Hematopoietic multipotent progenitor cell treated with erythropoietin and hydrocortisone succinate and interleukin-3 and kit ligand, for 15 days (in vitro differentiated cells): ENCODE measurements at places on chromosomes 7 and 10.

- no peak for DNase-seq
Observed at GRCh38 chr10:14821635-14822375, 16.0 kb downstream of the CDNF start.

DNA sequence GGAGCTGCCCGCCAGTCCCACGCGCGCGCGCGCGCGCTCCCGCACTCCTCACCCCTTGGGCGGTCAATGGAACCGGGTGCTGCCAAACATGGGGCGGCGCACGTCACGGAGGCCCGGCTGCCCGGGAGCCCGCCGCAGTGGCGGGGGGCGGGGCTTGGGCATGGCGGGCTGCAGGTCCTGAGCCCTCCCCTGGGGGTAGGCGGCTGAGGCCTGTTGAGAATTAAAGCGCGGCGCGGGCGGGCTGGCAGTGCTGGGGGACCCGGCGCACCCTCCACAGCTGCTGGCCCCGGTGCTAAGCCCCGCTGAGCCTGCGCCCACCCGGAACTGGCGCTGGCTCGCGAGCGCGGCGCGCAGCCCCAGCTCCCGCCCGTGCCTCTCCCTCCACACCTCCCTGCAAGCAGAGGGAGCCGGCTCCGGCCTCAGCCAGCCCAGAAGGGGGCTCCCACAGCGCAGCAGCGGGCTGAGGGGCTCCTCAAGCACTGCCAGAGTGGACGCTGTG lies 634.2 kb downstream of the ANKRD7 start:
- no peak for DNase-seq

DNA sequence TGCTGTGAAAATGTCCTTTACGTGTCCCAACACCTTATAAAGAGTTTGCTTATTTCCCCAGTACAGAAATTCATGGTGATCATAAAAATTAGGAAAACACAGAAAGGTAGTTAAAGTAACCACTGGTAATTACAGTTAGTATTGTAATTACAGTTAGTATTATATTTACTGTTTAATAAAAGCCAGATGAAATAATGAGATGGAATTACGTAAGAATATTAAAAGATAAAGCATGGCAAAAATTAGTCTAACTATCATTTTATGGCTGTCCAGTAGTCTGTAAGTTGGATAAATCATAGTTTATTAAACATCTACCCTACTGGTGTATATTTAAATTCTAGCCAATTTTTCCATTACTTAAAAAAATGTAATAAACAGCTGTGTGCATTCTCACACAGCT lies 638.8 kb downstream of the ACTR3B start:
- DNase-seq, result no peak

- DNase-seq, result no peak
Observed at GRCh38 chr7:18445916-18446520, 49.5 kb upstream of the HDAC9 start.

DNA sequence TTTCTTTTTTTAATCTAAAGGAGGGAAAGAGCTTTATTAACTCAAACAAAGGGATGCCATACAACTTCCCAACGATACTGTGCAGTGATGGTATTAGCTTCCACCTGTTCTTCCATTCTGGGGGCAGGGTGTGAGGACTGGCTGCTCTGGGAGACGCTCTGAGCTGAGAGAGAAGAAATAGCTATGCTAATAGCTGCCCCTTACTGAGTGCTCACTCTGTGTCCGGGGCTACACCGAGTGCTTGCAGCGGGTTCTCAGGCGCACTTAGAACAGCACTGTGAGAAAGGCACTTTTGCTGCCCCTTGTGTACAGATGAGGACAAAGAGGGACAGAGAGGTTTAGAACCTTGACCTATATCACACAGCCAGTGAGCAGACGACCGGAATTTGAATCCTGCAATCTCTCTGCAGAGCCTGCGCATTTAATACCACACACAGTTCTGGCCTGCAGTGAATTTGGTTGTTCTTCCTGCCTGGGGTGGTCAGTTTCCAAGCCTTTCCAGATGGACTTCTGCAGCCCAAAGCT lies 142.2 kb downstream of the PLPP4 start:
- no peak for DNase-seq

DNA sequence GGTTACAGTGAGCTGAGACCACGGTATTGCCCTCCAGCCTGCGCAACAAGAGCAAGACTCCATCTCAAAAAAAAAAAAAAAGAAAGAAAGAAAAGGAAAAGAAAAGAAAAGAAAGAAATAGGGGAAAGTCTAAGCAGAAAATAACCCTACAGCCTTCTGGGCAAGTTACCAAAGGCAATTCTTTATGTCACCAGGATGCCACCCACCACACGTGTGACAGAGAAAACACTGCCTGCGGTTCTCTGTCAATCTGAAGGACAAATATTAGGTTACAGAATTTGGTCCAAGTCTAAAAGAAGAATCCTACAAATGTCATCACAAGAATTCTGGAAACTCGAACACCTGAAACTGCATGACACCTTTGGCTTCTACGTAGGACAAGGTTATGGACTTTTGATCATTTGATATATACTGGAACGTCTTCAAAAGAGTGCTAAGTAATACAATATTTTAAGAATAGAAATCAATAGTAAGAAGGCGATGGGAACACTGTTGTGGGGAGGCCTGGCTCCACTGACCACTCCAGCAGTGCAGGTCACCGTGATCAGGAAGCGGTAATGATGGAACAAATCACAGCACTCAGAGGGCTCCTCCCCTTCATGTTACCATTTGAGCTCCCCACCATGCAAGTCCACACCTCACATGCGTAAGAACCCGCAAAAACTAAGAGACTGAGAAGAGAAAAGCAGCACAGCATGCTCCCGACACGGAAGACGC lies 75.8 kb downstream of the MAD1L1 start:
- no peak for DNase-seq

GRCh38 chr10:4069491-4069890 lies 284.5 kb upstream of the KLF6 start:
- DNase-seq, result no peak

DNA sequence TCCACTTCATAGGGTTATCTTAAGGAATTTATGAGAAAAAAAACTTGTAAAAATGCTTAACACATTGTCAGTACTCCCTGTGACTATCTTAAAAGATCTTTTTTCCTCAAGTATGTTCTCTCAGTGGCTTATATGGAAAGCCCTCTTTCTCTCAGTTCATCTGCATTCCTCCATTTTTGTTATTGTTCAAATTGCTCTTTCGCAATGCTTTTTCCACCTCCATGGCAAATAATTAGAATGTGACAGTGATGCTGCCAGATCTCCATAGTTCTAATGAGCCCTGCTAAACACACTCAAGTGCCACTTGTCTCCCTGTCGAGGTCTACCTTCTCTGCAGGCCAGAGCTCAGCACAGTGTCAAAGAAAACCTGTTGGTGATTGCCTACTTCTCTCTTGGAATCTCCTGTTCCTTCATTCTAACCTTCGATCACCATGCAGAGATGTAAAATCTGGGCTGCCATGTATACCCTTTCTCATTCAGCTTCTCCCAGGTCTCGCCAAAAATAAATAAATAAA lies 37.2 kb upstream of the ABCB5 start:
- no peak for DNase-seq

DNA sequence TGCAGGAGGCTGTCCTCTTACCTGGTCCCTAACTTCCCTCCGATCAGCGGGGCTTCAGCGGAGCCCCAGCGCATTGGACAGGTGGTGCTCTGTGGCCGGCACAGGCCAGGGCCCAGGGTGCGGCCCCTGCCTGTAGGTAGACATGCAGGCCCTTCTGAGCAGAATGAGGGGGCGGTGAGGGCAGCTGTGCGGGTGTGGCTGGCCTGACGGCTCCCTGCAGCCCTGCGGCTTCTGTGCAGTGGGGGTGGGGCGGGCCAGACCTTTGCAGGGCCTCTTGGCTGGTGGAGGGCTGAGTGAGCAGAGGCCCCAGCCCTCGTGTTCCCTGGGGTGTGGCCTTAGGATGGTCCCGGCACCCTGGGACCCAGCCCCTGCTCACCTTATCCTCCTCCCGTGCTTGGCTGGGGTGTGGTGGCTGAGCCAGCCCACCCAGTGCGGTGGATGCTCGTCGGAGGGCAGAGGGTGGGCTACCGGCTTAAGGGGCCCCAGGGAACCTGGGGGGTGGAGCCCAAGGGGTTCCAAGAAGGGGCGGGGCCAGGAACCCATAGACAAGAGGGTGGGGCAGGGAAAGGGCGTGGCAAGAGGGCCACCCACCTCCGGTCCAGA lies 175.2 kb upstream of the TNRC18 start:
- DNase-seq, result no peak

DNA sequence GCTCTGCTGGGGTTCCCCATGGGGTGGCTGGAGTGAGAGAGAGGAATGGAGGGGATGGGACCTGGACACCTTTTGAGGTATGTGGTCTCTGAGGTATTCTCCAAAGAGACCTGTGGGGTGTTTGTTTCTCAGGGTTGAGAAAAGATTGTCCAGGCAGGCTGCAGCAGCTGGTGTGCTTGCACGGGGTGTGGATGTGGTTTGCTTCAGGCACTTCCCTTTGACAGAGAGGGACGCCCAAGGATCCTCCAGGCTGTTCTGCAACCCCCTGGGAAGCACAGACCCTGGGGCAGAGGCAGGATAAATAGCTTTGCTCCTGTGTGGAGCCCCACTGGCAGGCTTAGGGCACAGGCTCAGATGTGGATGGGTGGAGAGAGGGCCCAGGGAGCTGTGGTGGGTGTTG lies 115.1 kb upstream of the AGK start:
- DNase-seq, result no peak

- no peak for DNase-seq
Observed at GRCh38 chr10:45555795-45556194, 116.8 kb downstream of the ZFAND4 start.

- DNase-seq, result no peak
Observed at GRCh38 chr7:28280516-28280915, 99.9 kb upstream of the JAZF1 start.

DNA sequence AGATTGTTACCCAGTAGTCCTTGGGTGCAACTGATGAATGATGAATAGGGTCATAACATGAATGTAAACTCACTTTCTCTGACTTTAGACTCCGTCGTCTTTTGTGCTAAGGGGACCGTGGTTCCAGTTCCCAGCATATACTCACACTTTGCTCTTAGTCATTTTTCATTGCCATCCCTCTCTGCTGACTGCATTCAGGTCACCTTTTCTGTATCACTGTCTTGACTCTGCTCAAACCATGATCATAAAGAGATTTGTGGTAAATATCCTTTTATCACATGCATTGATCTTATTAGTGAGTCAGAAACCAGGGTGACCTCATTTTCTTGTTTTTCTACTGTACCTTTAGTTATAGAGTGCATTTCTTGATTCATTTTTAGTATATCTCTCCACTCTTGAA lies 141.1 kb upstream of the AGR3 start:
- DNase-seq, result no peak

- DNase-seq, result no peak
Observed at GRCh38 chr10:23157239-23157681, 34.9 kb upstream of the PTF1A start.

- DNase-seq, result no peak
Observed at GRCh38 chr10:27440478-27440877, 63.6 kb upstream of the RAB18 start.

DNA sequence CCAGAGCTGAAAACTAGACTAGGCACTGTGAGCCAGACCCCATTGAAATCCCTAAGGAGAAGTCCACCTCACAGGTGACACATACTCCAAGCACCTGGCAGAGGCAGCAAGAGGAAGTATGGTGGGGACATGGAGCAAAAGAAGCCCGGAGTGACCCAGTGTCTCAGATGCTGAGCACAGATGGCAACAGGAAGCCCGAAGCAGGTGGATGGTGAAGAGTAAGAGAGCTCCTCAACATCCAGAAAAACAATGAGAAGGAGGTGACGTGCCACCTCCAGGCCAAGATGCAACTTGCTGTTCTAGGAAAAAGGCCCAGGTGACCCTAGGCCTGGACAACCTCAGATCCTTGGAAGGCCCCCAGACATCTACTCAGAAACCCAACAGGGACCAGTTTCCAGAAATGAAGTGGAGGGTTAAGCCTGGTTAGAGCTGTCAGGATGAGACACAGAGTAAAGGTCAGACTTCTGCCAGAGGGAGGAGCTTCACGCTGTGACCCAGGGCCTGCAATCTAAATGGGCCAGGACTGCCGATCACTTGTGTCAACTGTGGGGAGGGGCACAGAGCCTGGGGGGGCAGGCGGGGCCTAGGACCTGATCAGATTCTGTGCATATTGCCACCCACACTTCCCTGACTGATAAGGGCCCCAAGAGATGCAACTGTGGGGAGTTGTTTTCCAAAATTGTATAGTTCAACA lies 2.4 kb upstream of the COBL start:
- DNase-seq, result no peak

DNA sequence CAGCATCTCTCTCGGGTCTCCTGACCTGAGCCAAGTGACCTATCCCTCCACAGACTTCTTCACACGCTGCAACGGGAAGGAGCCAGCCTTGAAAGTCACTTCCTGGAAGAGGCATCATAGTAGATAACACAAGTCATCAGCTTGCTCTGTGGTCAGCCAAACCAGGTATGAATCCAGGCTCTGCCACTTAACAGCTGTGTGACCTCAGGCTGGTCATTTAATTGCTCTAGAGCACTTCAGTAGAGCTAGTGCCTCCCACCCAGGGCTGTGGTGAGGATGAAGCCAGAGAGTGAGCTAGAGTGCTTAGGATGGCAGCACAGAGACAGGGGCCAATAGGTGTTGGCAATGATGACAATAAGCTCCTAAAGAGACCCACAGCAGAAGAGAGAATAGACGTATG lies 247.7 kb upstream of the ZMIZ1 start:
- no peak for DNase-seq

DNA sequence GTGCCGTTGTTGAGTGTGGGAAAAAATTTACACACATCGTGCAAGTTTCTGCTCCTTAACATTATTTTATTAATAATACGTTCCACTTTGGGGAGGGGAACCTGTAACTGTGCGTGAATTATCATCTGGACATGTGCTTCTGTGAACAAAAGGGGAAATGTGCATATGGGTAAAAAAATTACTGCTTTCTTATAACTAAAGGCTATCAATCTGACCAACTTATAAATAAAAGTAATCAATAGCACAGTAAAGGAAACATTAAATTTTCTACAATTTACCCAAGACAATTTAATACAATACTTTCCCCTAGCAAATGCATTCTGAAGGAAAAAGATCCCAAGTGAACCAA lies 4.5 kb downstream of the TWIST1 start:
- DNase-seq, result no peak

- DNase-seq, result no peak
Observed at GRCh38 chr10:129568583-129569344, 101.7 kb downstream of the MGMT start.

DNA sequence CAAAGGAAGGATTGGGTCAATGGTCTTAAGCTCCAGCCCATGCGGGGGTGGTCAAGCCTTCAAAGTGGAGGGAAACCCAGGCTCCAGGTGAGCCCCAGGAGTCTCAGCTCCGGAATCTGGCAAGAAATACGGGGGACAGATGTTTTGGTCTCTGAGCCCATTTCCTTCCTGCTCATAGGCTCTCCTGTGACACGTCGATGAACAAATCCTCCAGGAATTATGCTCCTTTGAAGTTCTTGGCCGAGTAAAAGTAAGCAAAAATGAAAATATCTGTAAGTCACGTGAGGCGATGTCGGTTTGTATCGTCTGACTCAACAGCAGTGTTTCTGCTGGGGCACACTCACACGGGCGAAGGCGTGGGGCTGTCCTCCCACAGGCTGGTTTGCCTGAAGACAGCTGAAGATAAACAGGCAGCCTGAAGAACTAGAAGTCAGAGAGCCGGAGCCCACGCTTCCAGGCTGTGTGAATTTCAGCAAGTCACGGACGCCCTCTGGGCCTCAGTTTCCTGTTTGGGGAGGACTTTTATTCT lies 52.6 kb upstream of the SMNDC1 start:
- DNase-seq, result no peak

- DNase-seq, result no peak
Observed at GRCh38 chr7:143379611-143380259, 1.4 kb upstream of the ZYX start.

GRCh38 chr10:129171812-129172211 lies 295.2 kb upstream of the MGMT start:
- DNase-seq, result no peak

- DNase-seq, result no peak
Observed at GRCh38 chr7:30069096-30069867, 41.1 kb downstream of the PLEKHA8 start.

GRCh38 chr7:85471740-85472139 lies 284.9 kb upstream of the SEMA3D start:
- no peak for DNase-seq
